NCI-H774 (cell line): ENCODE measurements at places on chromosomes 5 and 9.

GRCh38 chr9:87844506-87844905 is 38.2 kb upstream of the SPATA31E1 start:
- DNase-seq = no peak

DNA sequence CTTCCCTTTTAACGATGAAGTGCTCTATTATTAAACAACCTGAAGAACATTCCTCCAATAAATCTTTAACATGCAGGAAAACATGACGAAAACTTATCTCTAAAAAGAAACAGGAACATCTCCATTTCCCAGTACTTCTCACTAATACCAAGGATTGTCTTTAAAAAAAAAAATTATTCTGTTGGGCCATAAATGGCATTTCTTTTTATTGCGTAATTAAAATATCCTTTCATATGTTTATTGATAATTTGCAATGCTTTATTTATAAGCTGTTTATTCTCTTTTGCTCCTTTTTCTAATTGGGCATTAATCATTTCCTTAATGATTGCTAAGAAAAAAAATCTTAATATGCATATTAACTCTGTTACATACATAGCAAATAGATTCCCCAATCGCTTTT is 18.9 kb downstream of the LIFR start:
- no peak for DNase-seq

DNA sequence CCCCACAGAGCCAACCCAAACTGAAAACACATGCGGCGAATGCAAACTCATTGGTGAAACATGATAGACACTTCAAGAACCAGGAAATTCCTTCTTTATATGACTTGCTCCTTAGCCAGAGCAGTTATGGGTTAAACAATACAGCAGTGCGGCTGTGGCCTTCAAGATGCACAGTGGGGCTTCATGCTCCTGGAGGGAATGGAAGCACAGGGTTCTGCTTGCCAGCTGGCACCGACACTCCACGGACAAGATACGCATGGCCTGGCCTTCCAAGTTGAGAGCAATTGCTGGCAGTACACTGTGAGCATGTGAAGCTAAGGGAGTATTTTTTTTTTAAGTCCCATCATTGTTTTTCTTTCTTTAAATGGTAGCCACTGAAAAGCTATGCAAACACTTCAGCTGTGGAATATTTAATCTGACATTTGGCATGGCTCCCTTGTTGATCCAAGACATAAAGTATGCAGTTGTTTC is 451.6 kb upstream of the CD180 start:
- DNase-seq = peak; percentile 47

DNA sequence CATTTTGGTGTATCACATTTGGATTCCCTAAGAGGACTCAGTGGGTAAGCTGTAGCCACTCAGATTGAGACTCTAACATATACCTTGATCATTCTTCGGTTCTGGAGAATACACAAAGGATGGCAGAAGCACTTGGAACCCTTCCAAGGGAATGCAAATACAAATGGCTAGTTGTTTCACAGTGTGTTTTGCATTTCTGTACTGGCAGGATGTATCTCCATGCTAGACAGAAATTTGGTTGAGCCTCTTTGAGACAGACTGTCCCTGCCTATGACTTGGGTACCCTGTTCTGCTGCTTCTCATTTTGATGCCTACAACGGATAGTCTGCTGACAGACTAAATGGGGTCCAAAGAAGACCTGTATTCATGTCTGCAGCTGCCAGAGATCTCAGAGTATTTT is 273.5 kb downstream of the TMEM38B start:
- DNase-seq = no peak

- DNase-seq = peak; percentile 55
Measured at GRCh38 chr5:83472508-83473345, 1.2 kb downstream of the VCAN start.

GRCh38 chr5:28400076-28400475 is 1361.7 kb upstream of the CDH9 start:
- no peak for DNase-seq

DNA sequence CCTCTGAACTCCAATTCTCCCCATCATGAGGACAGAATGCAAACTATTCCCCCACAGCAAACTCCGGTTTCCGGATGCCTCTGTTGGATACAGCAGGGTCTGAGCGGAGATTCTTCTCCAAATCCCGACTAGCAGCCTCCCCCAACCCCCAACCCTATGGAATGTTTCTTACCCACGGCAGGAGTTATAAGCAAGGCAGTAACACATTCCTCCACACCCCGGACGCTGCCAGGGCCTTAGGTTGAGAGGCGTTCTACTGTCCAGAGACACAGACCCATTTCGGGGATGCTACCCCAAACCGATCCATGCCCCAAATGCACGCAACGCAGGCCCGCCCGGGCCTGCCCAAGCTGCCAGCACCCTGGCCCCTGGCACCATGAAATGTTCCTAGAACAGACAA is 85.6 kb upstream of the LMX1B start:
- no peak for DNase-seq

DNA sequence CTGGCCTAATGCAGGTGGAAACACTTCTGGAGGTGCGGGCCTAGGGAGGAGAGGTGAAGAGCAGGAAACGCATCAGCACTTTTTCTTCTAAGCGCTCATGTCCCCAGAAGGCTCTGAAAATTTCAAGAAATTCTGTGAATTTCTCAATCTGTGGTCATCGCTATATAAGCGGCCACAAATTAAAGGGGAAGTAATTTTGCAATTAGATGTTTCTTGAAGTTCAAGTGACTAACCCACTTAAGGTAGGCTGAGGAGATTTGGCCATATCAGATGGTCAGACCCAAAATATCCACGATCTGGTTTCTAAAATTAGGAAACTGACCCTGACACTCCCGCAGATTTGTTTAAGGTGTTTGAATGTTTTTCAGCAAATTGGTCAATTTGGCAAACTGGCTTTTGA is 16.6 kb upstream of the HMGCR start:
- no peak for DNase-seq

- DNase-seq = no peak
Measured at GRCh38 chr5:142637871-142638270, 48.0 kb downstream of the FGF1 start.

GRCh38 chr9:38371495-38371894 is 21.0 kb upstream of the ALDH1B1 start:
- DNase-seq = peak; percentile 60

DNA sequence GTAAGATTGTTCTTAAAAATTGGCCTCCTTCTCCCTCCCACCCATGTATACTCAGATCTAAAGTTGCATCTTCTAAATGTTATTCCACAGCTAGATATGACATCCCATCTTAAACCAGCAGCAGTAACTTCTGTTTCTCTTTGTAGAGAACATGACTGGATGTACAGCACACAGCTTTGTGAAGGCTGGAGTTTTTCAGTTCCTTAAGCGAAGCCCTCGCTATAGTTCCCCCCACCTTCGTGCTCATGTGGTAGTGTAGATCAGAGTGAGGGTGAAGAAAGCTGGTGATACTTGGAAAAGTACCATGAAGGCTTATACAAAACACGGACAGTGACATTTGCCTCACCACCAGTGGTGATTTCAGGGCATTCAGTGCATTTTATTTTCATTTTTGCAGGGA is 137.5 kb downstream of the MAT2B start:
- DNase-seq = no peak

- no peak for DNase-seq
Measured at GRCh38 chr5:36552651-36553393, 53.6 kb upstream of the SLC1A3 start.

DNA sequence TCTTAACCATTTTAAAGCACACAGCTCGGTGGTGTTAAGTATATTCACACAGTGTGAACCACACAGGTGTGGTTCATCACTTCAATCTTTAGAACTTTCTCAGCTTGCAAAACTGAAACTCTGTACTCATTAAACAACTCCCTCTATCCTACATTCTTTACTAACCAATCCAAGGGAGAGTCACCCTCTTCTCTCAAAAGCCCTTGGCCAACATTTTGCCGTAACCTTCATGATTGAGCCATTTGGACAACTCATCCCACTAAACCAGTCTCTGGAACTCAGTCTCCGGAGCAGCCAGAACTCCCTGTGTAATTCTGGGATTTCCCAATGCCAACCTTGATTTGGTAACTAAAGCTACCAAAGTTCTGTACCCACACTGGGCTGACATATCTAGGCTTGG is 84.7 kb downstream of the TTC39B start:
- DNase-seq = no peak

DNA sequence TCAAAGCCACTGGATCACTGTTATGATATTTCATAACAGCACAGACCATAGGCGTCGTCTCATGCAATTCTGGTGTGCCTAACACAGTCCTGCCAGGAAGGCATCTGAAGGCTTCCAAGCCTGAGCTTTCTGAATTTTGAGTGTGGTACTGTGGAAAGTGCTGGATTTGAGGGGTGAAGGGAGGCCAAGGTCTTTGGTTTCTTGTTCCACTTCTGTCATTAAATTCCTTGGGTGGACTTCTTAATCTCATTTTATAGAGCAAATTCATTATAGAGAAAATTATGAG is 441.3 kb upstream of the PIK3R1 start:
- DNase-seq = no peak

DNA sequence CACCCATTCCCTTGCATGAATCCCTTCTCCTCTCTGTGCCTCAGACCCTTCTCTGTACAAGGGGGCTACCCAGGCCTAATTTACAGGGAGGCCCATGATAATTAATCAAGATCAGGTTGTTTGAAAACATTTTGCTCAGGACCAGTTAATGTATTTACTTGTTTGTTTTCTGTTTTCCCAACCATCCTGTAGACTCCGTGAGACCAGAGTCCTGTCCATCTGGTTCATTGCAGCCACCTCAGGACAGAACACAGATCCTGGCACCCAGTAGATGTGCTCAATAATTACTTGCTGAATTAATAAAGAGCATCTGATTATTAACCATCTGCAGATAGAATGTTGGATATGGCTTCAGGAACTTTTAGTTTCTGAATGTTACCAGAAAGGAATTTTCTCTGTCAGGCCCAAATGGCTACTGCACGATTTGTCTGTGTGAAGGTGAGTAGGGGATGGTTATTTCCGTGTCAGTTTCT is 27.3 kb downstream of the FOXI1 start:
- DNase-seq = no peak

DNA sequence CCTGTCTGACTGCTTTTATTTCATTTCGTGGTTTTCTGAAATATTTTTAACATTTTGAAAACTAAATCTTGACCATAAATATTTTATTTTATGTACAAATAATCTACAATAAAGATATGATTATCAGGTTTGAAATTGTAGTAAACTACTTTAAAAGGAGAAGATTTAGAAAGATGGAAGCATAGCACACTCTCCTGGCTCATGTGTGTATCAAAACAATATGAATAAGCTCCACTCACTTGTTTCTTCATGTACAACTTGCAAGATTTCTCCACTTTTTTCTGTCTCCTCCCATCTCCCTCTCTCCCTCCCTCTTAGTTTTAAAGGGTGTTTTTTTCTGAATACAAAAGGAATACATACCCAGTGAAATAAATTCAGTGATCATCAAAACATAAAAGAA is 15.4 kb upstream of the VPS13A start:
- DNase-seq = no peak

DNA sequence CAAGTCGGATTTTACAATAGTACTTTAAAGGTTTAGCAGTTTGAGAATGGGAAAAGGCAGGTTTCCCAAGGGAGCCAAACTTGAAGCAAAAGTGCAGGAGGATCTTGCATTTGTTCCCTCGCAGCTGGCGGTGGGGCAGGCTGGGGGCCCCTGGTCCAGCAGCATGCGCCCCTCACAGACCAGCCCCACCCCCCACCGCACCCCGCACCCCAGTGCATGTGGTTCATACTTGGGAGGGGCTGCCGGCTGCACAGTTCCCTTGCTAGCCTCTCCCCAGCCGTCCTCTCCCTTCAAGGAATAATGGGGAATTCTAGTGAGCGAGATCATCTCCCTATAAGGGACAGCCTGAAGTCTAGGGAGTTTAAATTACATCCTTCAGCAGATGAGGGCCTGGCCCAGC is 273.1 kb upstream of the IRX2 start:
- DNase-seq = no peak

GRCh38 chr5:96651047-96651446 is 11.1 kb upstream of the CAST start:
- no peak for DNase-seq

- DNase-seq = no peak
Measured at GRCh38 chr9:100413839-100414420, 13.0 kb upstream of the MSANTD3 start.

DNA sequence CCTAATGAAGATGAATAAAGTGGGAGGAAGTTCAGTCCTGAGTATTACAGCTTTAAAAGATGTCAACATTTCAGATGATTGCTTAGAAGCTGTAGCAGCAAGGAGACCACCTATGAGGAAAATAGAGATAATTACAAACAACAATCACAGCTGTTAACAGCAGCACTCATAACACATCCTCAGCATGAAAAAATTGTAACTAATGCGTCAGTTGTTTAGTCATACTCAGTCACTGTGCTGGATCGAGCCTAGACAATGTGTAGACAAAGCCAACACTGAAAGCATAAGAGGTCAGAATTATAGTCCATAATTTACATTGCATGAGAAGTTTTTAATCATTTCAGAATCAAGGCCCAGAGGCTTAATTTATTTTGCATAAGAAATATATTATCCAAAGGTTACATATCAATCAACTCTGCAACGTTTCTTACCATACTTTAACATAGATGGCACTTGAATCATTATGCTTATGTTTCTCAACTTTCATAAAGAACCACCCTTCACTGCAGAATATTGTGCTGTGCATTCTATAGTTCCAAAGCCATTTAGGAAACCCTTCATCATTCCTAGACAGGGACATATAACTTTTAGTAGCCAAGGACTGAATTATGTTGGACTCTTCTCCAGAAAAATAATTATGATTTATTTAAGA is 60.2 kb upstream of the HAPLN1 start:
- no peak for DNase-seq

GRCh38 chr9:137387891-137388560 is 34.9 kb downstream of the EXD3 start:
- no peak for DNase-seq

DNA sequence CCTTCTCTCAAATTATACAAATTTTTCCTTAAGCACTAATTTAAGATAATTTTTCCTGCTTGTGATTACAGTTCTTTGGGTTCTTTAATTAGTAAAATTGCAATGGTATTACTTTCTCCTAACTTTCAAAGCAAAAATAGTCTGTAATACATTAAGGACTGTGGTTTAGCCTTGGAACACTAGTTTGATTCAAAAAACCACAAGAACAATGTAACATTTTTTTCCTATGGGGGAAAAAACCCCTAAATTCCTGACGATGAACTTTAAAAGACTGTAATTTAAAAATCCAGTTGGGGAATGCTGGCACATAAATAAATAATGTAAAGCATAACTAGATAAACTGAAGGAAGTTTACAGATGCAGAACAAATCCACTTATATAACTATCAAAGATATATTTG is 65.3 kb downstream of the CDC14B start:
- DNase-seq = no peak

- no peak for DNase-seq
Measured at GRCh38 chr9:87502391-87503221, 4.9 kb downstream of the DAPK1 start.

GRCh38 chr9:34570376-34570775 is 19.1 kb downstream of the CNTFR start:
- DNase-seq = no peak

- no peak for DNase-seq
Measured at GRCh38 chr5:60509519-60509918, 190.4 kb downstream of the DEPDC1B start.

- no peak for DNase-seq
Measured at GRCh38 chr5:124203303-124203702, 543.1 kb downstream of the ZNF608 start.

- no peak for DNase-seq
Measured at GRCh38 chr5:107376546-107377276, 294.0 kb downstream of the EFNA5 start.

- DNase-seq = no peak
Measured at GRCh38 chr9:108544866-108545265, 310.9 kb downstream of the ACTL7B start.
